ENCODE measurements at places on chromosomes 11 and 22. TPM values are rescaled to one million over a fixed set of nuclear protein-coding genes. Genes with fewer than 3 reads are reported as not detected.

DNA sequence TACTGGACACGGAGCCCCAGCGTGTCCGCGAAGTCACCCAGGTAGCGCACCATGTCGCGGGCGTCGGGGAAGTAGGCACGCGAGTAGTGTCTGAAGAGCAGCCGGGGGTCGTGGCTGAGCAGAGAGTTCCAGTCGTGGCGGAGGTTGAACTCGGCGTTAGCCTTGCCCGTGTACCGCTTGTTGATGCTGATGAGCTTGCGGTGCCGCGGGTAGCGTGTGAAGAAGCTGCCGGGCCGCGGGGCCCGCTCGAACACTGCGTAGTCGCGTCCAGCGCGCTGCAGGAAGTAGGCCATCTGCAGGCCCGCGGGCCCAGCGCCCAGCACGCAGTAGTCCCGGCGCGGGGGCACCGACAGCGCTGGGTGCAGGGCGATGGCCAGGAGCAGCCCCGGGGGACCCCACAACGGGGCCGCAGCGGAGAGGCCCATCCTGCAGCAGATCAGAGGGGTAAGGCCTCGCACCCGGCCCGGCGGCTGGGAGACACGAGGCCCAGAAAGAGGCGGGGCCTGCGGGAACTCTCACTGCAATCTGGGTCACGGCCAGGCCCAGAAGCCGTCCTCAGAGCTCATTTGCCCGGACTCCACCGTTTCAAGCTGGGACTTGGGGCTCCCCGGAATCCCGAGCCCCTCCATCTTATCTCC lies 723 bp downstream of the FOXRED2 start:
- H3K36me3 ChIP-seq: peaks cover 13% of the 10 kb centered on the region
- peak overlapping the region; percentile 74 for H3K4me3 ChIP-seq
- peaks cover 34% of the 10 kb centered on the region for H3K4me1 ChIP-seq
- DNase-seq: no peak
- no peaks in the 10 kb centered on the region for H3K27me3 ChIP-seq

DNA sequence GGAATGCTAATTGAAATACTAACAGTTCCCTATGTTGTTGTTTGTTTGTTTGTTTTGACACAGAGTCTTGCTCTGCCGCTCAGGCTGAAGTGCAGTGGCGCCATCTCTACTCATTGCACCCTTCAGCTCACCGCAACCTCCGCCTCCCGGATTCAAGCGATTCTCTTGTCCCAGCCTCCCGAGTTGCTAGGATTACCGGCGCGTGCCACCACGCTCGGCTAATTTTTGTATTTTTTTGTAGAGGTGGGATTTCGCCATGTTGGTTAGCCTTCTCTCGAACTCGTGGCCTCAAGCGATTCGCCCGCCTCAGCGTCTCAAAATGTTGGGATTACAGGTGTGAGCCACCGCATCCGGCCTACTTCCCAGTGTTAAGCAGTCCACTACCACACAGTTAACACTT lies 42.0 kb downstream of the OR4D9 start:
- no peak overlapping the region for H3K27ac ChIP-seq
- H3K36me3 ChIP-seq: no peaks in the 10 kb centered on the region
- no peak overlapping the region for H3K4me3 ChIP-seq
- DNase-seq: no peak
- H3K27me3 ChIP-seq: no peaks in the 10 kb centered on the region
- H3K4me1 ChIP-seq: peaks cover 45% of the 10 kb centered on the region

DNA sequence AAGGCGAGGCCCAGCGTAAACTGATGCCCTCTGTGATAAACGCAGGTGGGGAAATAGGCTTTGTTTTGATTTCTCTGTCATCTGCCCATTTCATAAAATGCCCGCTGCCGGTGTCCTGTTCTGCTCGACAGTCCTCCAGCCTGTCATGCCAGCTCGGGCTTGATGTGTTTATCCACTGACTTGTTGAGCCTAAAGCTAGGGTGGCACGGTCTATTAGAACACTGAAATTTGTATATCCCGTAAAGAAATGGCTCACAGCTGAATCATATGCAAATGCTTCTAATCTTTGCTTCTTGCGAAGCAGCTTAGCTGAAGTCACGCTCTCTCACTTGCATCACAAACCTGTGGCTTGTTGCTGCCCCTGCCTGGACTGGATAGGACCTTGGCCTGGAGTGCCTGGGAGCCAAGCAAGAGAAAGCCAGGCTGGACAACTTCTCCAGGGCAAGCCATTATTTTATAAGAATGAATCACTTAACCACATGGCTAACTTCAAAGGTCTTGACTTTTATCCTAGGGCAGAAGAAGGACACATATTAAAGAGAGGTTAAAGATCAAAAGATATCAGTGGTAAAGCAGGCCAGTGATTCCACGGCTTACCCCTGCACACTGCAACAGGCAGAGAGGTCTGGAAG lies 33.1 kb downstream of the EHF start:
- no peak overlapping the region for H3K4me3 ChIP-seq
- no peak for DNase-seq
- H3K27me3 ChIP-seq: no peaks in the 10 kb centered on the region
- no peaks in the 10 kb centered on the region for H3K36me3 ChIP-seq
- no peak overlapping the region for H3K27ac ChIP-seq

PDE2A gene
- 19.6 TPM for total RNA-seq

- H3K4me3 ChIP-seq: no peak overlapping the region
Observed at GRCh38 chr22:44622147-44622427, 79.9 kb upstream of the PRR5 start.

GRCh38 chr11:9078113-9079086 lies 13.0 kb downstream of the SCUBE2 start:
- H3K36me3 ChIP-seq: no peaks in the 10 kb centered on the region
- DNase-seq: no peak
- no peaks in the 10 kb centered on the region for H3K27me3 ChIP-seq

DNA sequence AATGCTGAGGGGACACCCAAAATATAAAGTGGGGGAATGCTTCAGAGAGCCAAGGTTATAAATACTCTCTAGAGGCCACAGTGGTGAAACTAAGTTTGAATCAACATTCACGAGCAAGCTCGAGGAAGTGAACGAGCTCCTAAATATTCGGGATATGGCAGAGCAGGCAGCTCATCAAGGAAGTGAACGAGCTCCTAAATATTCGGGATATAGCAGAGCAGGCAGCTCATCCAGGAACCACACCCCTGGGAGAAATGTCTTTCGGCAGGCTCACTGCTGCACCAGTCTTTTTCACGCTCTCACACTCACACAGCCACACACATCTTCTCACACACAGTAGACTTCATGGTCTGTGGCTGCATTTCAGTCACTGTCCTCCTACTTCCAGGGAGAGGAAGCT lies 787.5 kb downstream of the OPCML start:
- H3K36me3 ChIP-seq: no peaks in the 10 kb centered on the region
- H3K27ac ChIP-seq: no peak overlapping the region
- H3K27me3 ChIP-seq: no peaks in the 10 kb centered on the region
- no peak for DNase-seq

HBG2 gene
- not detected for total RNA-seq

DNA sequence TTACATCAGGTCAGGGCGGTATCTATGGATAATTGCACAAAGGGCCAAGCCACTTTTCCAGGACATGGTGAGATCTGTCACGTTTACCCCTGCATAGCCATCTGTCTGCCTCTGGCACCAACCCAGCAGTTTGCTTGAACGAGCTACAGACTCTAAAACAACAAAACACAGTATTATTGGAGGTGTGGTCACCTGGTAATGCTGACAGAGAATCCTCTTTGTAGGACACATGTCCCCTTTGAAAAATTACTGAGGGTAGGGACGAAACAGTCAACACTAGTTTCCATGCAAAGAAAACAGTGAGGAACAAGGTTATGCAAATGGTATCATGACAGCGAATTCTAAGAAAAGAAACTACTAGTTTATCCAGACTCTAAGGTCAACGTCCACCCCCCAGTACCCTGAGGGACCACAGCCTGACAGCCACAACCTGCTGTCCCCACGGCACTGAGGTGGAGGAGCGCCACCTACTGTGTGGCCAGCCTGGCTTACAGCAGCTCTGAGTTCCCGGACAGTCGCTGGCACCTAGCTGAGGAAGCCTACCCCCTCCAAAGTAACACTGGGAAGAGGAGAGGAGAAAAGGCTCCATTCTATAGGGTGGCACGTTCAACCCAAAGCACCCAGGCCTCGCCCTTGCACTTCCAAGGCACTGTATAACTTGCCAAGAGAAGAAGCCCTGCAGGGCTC lies 117.4 kb upstream of the BID start:
- H3K27me3 ChIP-seq: no peaks in the 10 kb centered on the region
- no peak overlapping the region for H3K4me3 ChIP-seq
- peak; percentile 71 for DNase-seq
- peaks cover 61% of the 10 kb centered on the region for H3K4me1 ChIP-seq
- peaks cover 67% of the 10 kb centered on the region for H3K36me3 ChIP-seq

DNA sequence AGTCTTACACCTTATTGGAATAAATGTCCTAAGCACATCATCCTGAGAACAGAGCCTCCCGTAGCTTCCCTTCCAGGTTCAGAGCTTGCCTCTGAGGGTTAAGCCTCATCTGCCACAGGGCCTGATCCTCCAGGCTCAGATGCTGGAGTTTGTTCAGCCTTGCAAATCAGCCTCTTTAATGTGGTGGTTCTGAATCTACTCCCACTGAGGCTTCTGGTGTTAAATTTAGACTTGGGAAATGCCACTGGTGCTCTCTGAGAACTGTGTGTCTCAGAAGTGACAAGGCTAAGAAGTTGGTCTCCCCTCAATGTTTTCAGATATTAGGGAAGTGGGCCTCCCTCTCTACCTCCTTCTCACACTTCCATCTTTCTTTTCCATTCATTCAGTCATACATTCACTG lies 68.7 kb downstream of the CCDC81 start:
- peaks cover 4% of the 10 kb centered on the region for H3K4me1 ChIP-seq
- peaks cover 65% of the 10 kb centered on the region for H3K36me3 ChIP-seq
- no peak overlapping the region for H3K4me3 ChIP-seq
- no peak overlapping the region for H3K27ac ChIP-seq
